SIG-M5 (cell line): ENCODE measurements at places on chromosomes 11 and 22.

DNA sequence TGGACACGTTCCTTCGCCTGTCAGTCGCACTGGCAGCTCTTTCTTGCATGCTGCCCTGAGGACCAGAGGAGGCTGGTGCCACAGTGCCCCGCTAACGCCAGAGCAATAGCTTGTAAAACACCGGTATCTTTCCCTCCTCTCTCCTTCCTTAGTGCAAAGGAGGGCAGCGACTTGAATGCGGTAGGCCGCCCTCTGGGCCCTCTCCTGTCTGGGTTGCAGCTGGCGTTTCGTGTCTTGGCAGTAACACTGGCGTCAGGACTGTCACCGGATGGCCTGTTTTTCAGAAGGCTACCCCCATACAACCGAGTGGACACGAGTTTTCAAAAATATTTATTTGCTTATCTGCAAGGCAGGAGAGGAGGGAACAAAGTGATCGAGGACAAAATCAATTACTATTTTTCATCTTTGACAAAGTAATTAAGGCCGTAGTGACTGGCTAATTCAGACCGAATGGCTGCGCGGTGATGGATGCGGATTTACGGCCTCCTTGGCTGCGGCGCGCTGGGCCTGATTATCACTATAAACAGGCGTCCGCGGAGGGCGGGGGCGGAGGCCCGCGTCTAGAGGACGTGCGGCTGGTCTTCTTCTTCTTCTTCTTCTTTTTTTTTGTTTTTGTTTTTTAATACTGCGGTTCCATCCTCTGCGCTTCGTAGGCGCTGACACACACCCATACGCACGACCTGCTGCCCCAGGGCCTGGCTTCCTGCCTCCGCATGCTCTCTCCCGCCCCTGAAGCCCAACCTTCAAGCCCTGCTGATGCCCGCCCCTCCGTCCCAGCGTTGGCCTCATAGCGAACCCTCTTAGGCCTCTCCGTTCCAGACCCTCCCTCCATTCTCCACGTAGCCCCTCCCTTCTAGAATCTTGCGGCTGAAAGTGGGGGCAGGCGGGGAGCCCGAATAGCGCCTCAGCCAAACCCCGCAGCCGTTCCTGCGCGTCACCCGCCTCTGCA is 2.9 kb upstream of the SLC6A5 start:
- no peak for DNase-seq

DNA sequence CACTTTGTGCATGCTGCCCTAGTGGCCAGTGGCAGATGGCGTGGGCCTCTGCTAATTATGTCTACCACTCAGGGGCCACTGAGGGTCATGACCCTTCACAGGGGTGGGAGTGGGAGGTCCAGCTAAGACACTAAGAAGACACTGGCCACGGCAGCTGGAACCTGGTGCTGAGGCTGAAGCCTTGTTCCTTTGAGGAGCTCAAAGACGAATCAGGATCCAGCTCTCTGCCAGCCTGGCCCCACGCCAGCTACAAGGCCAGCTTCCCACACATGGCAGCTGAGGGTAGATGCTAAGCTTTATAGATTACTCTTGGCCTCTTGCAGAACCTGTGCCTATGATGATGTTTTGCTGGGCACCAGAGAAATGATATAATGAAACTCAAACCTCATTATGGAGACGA is 226.3 kb downstream of the DSCAML1 start:
- DNase-seq, result no peak

DNA sequence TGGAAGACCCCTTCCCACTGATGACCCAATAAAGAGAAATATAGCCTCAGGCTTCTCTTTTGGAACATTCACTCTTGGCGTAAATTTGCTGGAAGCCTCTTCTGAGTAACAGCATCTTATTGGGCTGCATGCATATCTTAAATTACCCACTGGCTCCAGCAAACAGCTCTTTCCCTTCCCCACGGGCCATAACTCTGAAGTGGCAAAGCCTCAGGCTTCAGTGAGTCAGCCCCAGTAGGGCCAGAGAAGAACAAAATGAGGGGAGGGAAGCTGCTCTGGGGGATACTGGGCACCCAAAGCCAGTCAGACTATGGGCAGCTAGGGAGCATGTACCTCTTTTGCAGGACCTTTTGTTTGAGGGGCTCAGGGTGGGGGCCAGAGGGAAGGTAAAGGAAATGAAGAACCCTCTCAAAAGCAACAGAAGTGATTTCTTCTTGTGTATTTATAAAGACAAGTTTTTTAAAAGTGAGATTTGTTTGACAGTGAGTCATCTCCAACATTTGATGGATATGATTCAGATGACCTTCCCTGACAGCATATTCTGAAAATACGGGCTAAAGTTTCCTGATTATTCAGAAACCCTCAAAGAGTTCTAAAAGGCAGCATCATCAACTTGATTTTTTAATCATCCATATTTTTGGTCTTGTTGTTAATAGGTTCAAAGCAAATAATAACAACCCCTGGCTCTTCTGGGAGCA is 203.4 kb downstream of the KIF18A start:
- no peak for DNase-seq

GRCh38 chr22:46071451-46072109 is 78.7 kb upstream of the PPARA start:
- DNase-seq, result no peak

- no peak for DNase-seq
These were observed 824.8 kb downstream of the METTL15 start for GRCh38 chr11:28932940-28933339.

DNA sequence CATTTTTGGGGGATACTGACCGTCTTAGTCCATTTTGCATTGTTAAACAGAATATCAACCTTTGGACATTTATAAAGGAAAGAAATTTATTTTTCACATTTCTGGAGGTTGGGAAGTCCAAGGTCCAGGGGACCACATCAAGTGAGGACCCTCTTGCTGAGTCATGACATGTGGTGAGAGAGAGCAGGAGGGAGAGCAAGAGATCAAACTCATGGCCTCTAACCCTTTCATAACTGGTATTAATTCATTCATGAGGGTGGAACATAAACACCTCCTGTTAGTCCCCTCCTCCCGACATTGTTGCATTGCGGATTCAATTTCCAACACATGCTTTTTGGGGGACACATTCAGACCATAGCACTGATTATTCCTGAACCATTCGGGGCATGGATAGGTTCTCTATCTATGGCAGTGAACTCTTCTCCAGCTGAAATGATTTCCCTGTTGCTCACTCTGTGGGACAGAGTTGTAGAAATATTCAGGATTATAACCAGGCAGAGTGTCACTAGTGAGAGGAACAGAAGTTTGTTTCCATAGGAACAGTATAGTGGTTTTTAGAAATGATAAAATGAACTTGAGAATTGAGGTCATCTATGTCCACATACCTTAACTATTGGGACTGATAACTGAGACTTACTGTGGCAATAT is 88.2 kb upstream of the OR9Q1 start:
- no peak for DNase-seq

- no peak for DNase-seq
These were observed 188 bp downstream of the UPB1 start for GRCh38 chr22:24495365-24495675.

DNA sequence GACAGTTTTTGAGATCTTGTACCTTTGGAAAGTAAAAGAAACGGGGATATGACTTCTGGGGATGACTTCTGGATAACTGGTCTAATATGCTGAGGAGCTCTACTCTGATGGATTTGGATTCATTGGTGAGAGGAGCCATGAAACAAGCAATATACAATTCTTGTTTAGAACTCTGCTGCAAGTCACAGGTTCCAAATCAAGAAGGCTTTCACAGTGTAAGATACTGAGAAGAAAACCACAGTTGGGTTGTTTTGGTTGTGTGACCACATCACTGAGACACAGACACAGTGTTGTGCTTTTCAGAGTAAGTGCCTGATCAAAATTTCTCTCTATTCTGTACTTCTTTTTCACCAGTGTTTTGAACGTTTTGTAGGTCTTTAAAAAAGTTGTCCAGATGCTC is 13.1 kb upstream of the UCP2 start:
- DNase-seq, result no peak

DNA sequence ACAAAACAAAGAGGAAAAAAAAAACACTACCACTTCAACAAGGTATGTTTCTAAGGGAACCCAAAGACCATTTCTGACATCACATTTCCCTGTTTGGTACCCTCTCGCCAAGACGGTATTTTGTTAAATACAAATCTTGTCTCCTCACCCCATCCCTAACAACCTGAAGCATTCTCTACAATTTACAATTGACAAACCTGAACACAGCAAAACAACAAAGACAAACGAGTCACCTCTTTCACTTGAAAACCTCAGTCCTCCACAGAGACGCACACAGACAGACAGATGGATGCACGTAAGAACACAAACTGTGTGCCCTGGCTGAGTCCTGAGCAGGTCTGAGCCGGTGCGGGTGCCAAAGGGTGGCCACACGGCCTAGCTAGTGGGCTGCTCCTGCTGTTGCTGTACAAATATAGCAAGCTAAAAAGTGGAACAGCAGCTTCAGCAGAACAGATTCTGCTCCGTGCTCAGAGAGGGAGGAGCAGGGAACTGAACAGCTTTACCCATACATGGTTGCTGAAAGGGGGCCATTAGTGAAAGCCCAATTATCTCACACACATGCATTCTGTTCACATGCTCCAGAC is 28.5 kb downstream of the CELF1 start:
- DNase-seq, result no peak

GRCh38 chr22:32758866-32759385 is 42.6 kb upstream of the TIMP3 start:
- no peak for DNase-seq

GRCh38 chr11:47345890-47346563 is 6.5 kb downstream of the MYBPC3 start:
- DNase-seq, result no peak

DNA sequence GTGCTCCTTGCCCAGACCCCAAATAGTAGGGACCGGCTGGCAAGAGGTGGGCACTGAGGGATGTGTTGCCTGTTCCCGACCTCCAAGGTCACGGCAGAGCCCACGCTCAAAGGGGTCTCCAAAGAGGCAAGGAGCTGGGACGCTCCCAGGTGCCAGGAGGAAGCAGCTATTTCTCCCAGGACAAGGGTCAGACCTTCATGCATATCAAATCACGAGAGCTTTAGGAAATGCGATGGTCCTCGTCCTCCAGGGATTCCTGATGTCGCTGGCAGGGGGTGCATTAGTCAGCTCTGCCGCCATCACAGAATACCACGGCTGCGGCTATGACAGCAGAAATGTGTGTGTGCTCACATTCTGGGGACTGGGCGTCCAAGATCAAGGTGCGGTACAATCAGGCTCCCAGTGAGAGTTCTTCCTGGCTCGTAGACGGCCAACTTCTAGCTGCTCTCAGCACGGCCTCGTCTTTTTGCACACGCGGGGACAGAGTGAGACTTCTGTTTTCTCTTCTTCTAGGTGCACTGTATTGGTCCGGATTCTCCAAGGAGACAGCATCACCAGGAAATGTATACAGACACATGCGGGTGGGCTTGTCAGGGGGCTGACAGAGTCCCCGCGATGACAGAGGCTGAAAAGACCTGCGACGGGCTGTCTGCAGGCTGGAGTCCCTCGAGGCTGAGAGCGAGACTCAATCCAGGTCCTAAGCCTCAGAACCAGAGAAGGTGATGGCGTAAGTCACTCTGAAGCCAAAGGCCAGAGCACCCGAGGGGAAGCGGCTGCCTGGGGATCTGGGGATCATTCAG is 81.6 kb downstream of the SHANK2 start:
- DNase-seq, result no peak

DNA sequence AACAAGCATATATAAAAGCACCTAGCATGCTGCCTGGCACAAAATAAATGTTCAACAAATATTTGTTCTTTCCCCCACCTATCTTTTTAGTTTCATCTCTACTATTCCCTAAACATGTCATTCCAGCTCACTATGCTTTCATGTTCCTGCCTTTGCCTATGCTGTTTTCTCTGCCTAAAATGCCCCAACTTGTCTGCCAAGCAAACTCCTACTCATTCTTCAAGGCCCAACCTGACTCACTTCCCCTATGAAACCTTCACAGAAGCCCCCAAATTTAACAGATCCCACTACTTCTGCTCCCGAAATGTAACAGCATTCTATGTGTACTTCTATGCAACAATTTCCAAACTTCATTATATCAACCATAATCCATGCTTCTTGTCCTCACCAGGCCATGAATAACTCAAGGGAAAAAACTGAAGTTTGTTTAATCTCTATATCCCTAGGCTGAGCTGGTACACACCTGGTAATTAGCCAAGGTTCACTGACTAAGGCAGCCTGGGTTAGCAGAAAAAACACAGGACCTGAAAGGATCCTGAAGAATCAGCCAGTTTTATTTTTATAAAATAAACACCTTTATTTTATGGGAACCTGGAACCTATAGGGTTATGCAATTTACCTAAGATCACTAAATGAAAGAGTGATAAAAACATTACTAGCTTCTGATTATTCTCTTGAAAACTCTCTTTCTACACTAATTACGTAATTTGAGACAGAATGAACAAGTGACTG is 72.2 kb downstream of the PAK1 start:
- no peak for DNase-seq

DNA sequence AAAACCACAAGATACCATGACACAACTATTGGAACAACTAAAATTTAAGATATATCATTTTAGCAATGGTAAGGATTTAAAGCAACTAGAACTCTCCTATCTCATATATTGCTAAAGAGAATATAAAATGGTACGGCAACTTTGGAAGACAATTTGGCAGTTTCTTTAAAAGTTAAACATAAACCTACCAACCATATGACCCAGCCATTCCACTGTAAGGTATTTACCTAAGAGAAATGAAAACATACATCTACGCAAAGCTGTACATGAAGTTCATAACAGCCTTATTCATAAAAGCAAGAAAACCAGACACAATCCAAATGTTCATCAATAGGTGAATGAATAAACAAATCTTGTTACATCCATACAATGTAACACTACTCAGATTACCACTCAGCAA is 31.3 kb downstream of the SIK3 start:
- DNase-seq, result no peak

GRCh38 chr22:24875862-24876506 is 70.0 kb downstream of the SGSM1 start:
- no peak for DNase-seq

DNA sequence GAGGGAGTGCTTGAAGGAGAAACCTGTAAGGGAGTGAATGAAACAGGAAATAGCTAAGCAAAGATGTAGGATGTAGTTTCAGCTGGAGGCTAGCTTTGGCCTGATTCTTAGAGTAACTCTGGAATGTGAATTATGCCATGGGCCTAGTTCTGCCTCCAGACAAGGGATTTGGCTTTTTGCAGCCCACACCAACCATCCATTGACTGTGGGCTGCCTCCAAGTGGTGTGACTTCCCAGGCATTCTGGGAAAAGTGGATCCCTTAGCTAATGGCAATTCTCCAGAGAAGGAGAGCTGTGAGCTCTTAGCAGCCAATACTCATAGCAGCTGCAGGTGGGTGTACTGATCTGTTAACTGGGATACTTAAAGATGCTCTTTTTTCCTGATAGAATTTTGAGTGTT is 2.0 kb upstream of the OR9I1 start:
- no peak for DNase-seq

GRCh38 chr11:84853841-84854497 is 773.2 kb downstream of the DLG2 start:
- no peak for DNase-seq
